ENCODE measurements at places on chromosomes 13 and 19.
A peak's percentile ranks its signal among the peaks of the same experiment; 100 is the strongest.

DNA sequence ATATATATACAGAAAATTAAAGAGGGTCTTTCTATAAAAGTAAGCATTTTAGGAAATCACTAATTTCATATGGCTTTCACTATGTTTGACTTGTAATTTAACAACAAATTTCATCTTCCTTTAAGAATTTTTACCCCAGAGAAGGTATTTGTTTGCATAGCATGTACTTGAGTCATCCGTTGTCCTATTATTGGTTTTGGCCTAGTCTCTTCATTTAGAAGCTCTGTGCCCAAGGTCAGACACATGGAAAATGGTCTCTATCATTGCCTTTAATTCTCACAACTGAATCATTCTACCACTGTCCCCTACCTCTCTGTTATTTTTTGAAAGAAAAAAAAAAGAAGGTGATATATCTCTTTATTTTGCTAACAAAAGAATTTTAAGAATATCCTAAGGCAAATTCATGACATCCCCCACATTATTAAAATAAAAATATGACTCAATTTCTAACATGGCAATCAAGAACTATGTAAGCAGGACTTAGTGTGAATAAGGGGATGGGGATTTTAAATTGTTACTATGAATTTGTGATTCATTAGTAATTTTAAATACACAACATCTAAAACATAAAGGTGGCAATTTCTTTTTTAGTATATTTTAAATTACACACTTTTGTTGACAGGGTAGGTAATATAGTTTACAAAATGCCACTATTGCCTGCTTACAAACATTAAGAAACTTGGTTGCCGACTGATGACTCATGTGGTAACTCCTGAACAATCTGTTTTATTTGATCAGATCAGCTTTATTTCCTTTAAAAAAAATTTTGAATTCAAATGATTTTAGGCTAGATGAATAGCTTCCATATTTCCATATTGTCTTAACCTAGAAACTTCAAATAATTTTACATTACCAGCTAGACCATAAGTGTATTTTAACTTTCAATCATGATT, 13.9 kb downstream of the SLITRK5 start:
- no peak for DNase-seq

DNA sequence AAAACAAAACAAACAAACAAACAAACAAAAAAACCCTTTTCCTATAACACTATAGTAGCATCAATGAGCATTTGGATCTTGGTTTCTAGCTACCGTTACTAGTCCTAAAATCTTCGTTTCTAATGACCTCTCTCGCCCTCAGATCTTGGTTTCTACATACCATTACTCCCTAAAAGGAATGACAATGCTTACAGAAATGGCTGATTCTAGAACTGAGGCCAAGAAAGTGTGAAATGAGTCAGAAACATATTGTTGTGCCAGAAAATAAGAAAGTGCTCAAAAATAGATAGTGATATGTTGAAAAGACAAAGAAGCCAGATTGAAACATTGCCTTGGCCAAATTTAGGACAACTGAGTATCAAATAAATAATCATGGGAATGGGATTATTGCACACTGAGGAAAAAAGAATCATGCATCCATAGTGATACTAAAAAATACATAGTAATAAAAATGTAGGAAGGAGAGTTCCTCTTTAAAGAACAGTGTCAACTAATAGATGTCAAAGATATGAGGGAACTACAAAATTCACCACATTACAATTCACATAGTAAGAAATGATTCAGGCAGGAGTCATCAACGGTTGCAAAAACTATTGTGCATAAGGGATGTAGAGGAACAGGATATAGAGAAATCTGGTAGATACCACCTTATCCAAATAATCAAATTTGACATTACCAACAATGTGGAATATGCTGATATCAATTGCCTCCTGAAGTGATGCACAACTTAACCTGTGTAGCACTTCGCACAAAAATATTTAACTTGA, 386.6 kb downstream of the DIAPH3 start:
- no peak for DNase-seq

DNA sequence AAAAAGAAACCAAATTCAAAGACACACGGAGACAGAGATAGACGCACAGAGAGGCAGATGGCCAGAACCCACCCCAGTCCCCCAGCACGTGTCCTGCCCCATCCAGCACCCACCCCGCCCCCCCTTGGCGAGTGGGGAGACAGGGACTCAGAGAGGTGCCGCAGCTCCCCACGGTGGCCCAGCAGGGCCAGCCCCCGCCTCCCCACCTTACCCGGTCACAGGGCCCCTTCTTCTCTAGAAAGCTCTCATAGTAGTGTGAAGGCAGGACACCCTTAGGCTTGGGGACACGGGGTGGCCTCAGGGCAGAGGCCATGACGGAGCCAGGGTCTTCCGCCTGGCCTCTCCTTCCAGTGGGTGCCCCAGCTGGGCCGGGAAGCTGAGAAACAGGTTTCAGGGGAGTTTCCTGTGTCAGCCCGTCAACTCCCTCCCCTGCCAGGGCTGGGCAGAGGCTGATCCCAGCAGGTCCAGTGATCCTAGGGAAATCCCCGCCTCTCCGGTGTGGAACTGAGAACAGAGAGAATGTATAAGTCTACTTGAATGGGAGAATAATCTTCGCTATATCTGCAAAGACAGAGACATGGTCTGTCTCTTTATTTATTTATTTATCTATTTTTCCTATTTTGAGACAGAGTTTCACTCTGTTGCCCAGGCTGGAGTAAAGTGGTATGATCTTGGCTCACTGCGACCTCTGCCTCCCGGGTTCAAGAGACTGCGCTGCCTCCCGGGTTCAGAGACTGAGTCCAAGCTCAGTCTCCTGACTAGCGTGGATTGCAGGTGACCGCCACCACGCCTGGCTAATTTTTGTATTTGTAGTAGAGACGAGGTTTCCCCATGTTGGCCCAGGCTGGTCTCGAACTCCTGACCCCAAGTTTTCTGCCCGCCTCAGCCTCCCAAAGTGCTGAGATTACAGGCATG, at the start of gene STAP2:
STAP2 (minus strand) TSS at position 387 of the 915 bp plus-strand sequence; CDS start at position 313, 74 bp downstream.
- DNase-seq, result no peak

- DNase-seq, result no peak
Observed at GRCh38 chr13:83992566-83993358, 110.5 kb upstream of the SLITRK1 start.

GRCh38 chr19:6743066-6743465, 3.6 kb downstream of the TRIP10 start:
- DNase-seq, result no peak

DNA sequence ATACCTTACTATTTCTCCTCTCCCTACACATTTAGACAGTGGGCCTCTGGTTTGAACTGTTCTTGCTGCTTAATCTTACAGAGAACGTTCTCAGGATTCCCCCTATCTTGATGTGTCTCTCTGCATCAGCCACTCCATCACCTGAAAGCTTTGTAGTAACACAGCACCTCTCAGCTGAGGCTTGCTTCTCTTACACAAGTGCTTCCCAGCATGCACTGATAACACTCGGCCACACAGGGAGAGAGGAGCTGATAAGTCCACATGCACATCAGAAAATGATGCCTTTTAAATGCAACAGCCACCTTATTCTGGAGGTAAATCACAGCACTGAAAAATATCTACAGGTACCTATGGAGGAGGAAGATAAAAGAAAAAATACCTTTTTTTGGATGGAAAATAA, 192.2 kb upstream of the TSHZ3 start:
- no peak for DNase-seq

GRCh38 chr19:40547836-40548235, 28.8 kb upstream of the SHKBP1 start:
- no peak for DNase-seq

GRCh38 chr19:1503089-1503924, 9.5 kb downstream of the ADAMTSL5 start:
- peak; percentile 22 for DNase-seq

DNA sequence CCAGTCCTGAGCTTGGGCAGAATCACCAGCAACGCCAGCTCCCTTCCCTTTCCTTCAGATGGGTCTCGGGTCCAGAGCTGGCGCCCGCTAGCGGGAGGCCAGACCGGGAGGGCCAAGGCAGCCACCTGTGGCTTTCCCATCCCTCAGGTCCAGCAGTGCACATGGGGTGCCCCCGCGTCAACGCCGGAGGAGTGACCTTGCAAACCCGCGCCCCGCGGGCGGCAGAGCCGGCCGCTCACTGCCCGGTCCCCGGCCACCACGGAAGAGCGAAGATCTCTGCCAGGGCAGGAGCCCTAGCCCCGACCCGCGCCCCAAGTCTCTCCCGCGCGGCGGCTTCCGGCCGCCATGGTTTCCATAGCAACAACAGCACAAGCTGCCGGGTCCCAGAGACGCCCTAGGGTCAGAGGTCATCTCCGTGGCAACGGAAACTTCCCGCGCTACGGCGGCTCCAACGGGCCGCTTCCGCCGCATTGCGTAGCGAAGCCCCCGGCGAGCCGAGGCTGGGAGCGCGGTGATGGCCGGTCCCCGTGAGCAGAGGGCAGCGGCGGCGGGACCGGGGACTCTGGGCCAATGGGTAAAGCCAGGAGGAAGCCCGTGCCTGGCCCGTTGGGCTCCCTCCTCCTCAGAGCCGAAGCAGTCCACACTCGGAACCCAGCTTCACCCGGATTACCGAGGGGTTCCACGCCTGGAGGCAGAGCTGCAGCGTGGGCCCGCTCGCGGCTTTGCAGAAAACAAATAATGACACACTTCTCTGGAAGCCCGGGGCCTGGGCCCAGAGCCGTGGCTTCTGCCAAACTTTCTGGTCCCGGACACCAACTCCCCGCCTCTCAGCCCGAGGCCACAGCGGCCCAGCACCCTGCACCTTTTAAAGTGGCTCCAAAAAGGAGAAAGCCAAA, 7.4 kb downstream of the FGF14 start:
- peak; percentile 78 for DNase-seq

GRCh38 chr19:30861919-30862318, 487.3 kb downstream of the TSHZ3 start:
- DNase-seq, result no peak

GRCh38 chr13:97124915-97125809, 97.0 kb upstream of the MBNL2 start:
- peak; percentile 21 for DNase-seq

DNA sequence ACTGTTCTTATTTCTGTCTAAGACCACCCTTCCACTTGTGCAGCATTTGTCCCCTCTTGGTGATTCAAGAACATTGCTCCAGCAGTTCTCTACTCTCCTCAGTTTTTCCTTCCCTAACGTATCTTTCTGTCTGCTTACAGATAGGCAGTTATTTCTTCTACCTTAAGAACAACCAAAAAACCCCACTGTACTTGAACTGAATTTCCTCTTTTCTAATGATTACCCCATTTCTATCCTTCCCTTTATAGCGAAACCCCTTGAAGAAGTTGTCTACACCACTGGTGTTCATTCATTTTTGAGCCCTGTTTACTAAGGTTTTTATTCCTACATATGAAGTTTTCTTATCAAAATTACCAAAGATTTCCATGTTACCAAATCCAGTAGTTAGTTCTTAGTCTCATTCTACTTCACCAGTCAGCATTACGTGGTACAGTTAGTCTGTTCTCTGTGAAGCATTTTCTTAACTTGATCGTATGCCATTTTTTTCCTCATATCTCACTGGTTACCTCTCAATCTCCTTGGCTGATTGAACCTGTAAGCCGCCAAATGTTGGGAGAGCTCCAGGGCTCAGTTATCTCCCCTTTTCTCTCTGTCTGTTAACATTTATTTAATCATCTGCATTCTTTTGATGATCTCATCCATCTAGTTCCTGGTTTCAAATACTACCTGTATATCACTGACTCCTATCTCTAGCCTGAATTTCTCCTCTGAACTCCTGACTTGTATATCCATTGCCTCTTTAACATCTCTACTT, 9.0 kb downstream of the LSM14A start:
- DNase-seq, result no peak

DNA sequence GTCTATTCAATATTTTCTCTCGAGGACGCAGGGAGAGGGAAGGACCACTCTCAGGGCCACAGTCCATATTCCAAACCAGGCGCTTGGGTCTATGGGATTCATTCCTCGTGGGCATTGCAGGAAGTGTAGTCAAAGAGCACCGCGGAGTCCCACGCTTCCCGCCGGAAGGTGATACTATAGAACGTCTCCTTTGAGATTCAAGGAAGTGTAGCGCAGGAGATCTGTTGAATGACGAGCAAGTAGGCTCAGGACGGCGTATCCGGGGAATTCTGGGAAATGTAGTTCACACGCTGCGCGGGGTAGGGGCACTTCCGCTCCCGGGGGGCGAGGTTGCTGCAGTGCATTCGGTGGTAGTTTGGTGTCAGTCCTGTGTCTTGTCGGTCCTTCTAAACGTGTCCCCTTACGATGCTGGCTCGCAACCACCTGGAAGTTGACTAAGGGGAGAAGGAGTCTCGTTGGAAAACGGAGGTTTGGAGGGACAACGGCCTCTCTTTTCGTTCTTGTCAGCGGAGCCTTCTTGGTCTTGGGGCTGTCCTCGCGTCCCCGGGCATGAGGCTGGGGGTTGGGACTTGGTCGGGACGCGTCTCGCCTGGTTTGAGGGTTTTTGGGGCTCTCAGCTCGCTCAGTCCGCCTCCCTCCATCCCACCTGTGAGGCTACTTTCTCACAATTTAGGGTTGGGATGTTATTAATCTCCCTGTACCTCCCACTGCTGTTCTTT, at the start of gene ZNF284:
ZNF284 (plus strand) TSS at position 336 of the 719 bp plus-strand sequence. CDS start 4,231 bp downstream, outside the sequence.
- peak; percentile 80 for DNase-seq
